ENCODE measurements at places on chromosomes 11 and 22. TPM values are rescaled to one million over a fixed set of nuclear protein-coding genes. Genes with fewer than 3 reads are reported as not detected.

The PATL1 gene
- total RNA-seq, result 51.8 TPM

- no peaks in the 10 kb centered on the region for H3K27me3 ChIP-seq
- H3K36me3 ChIP-seq, result no peaks in the 10 kb centered on the region
- H3K27ac ChIP-seq, result no peak overlapping the region
- DNase-seq, result no peak
- H3K4me3 ChIP-seq, result no peak overlapping the region
Observed at GRCh38 chr11:104222464-104222863, 58.5 kb upstream of the PDGFD start.

The MFRP gene
- total RNA-seq, result not detected

The YPEL4 gene
- total RNA-seq, result 7.3 TPM

The CRYAB gene
- not detected for total RNA-seq

DNA sequence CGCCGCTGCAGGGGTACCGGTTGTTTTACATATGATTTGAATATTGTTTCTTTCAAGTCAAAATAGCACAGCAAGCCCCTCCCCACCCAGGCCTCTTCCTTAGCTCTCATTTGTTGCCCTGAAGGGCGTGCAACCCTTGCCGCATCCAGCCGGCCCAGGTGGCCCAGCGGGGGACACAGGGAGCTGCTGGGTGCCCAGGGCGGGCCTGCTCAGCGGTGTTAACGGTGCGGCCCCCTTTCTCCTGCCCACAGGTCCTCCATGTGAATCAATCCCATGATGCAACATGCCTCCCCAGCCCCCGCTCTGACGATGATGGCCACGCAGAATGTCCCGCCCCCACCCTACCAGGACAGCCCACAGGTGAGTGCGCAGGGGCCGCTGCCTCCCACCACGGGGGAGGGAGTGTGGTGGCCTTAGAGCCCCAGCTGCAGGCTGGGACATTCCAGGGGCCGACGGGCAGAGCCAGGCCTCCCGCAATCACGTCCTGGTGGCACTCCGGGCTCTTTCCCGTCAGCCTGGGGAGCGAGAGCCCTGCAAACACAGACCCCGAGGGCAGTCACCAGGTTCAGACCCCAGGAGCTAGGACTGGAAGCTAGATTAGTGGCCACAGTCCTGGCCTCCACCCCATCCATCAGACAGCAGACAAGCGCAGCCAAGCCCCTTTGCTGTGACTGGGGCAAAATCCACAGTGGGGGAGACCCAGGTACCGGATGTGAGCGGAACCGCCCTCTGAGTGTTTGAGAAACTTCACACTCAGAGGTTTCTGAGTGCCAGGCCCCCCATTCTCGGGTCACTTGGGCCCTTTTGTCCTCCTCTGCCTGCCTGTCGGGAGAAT lies 144.8 kb downstream of the FEZ1 start:
- peaks cover 3% of the 10 kb centered on the region for H3K4me1 ChIP-seq
- no peaks in the 10 kb centered on the region for H3K27me3 ChIP-seq
- no peak overlapping the region for H3K27ac ChIP-seq
